NCI-H146 (cell line): ENCODE measurements at places on chromosomes 3 and 15.

DNA sequence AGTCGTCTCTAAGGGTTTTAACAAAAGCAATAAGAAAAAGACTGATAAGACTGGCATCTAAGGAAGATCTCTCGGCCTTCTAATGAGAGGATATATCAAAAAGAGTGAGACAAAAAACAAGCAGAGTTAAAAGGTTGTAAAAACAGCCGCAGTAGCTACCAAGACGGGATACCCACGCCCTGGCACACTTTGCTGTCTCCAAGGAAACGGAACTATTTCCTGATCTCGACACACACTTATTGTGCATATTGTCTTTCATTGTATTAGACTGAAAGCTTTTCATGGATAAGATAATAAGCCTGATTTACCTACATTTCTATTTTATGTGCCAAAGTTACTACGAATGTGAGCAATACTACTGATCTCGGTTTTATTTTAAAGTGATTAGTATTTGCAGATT, 161.5 kb upstream of the MCTP2 start:
- no peak for DNase-seq

DNA sequence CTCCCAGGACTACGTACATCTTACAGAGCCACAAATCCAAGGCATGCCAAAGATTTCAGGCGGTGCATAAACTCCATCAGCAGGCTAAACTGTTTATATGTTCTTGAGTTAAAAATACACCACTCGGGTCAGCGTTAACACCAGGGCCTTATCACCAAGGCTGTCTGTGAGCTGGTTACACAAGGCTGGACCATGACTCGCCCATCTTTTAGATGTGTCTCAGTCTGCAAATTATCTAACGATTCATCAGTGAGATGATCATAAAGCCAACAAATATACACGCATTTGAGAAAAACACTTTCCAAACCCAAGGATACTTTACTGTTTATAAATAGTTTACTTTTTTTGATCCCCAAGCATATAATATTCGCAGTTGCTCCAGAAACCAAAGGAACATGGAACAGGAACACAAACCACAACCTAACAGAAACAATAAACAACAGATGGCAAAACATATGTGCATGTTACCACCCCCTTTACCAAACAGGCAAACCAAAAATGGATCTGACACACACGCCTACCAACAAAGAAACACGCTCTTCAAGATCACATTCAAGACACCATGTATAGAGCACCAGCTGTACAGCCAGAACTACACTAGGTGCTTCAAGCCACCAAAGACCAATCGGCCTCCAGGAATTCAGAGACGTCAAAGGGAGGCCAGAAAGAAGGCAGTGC, 15.4 kb downstream of the LRIG1 start:
- no peak for DNase-seq

GRCh38 chr3:115808244-115808643, 184.9 kb downstream of the GAP43 start:
- DNase-seq, result no peak

DNA sequence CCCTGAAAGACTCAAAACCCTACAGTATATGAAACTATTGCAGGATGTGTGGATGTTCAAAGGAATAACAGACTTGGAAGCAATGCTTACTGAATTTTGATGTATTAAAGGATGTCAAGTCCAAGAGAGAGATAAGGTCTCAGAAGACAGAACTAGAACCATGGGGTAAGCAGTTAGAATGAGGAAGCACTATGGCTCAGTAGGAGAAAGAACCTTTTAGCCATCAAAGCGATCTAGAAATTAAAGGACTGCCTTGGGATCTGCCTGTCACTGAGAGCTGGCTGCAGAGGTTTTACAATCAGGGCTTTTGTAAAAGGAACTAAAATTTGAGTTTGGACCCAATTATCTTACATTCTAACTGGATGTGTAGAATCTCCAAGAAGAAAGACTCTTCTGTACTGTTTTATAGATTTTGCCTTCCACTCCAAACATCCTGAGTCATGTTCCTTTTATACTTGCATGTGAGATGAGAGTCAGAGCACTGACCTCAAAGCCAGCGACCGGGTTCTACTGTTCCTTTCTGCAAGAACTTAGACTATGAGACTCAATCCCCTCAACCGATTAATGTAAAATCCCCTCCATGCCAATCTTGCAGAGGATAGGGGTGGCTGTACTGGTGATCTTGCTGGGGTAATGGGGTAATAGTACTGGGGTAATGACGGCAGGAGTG, 412.3 kb upstream of the TPRG1 start:
- DNase-seq, result no peak

GRCh38 chr15:49621887-49622286, 1.0 kb downstream of the DTWD1 start:
- DNase-seq, result no peak

GRCh38 chr3:13887495-13888300, 7.8 kb upstream of the WNT7A start:
- DNase-seq, result no peak
